ENCODE measurements at places on chromosomes 2 and 18. TPM values are rescaled to one million over a fixed set of nuclear protein-coding genes. Genes with fewer than 3 reads are reported as not detected.

GRCh38 chr18:78692105-78692504 lies 287.5 kb upstream of the SALL3 start:
- H3K27ac ChIP-seq, result no peak overlapping the region
- H3K27me3 ChIP-seq, result no peaks in the 10 kb centered on the region
- DNase-seq, result no peak

DNA sequence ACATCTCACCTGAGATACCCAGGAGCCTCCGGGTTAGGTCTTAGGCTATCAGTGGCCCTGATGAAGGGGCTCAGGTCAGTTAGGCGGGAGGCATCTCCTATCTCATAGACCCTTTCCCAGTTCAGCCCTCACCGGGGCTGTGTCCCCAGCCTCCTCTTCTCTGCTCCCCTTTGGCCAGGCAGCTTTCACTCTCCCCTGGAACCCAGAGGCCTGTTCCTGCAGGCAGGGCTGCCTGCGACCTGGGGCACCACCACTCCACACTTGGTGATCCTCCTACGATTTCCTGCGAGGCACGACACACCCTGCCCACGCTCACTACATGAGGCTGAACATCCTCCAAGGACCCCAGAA lies 51.2 kb downstream of the SFXN5 start:
- no peaks in the 10 kb centered on the region for H3K27me3 ChIP-seq
- DNase-seq, result no peak
- H3K36me3 ChIP-seq, result peaks cover 12% of the 10 kb centered on the region

- H3K36me3 ChIP-seq, result no peaks in the 10 kb centered on the region
- DNase-seq, result no peak
Observed at GRCh38 chr18:49841236-49842217, 28.2 kb upstream of the ACAA2 start.

DNA sequence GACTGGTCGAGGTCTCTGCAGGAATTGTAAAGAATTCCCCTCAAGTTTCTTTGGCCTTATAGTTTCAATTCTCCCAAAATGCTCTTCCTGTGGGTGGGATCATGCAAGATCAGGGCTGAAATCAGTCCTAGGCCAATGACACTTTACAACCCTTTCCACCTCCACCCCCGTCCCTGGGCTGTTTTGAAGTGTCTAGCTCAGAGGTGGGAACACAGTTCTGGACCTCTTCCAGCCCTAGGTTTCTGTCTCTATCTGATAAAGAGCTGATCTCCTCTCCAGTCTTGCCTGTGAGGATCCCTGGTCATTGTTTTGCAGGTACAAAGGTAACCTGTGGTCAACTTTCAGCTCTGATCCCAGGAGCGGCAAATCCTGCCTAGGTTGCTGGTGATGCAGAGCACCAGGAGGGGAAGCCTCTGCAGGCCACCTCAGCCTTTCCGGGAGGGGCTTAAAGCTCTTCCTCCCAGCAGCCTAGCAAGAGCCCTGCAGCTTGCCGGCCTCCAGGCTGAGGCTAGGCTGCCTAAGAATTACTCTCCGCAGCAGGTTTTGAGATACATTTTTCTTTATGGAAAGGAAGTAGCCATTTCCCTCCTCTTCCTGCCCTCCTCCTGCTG lies 69.8 kb upstream of the WIPF1 start:
- no peak overlapping the region for H3K27ac ChIP-seq
- peaks cover 12% of the 10 kb centered on the region for H3K36me3 ChIP-seq
- no peak overlapping the region for H3K4me3 ChIP-seq
- no peaks in the 10 kb centered on the region for H3K27me3 ChIP-seq
- H3K4me1 ChIP-seq, result peaks cover 4% of the 10 kb centered on the region

DNA sequence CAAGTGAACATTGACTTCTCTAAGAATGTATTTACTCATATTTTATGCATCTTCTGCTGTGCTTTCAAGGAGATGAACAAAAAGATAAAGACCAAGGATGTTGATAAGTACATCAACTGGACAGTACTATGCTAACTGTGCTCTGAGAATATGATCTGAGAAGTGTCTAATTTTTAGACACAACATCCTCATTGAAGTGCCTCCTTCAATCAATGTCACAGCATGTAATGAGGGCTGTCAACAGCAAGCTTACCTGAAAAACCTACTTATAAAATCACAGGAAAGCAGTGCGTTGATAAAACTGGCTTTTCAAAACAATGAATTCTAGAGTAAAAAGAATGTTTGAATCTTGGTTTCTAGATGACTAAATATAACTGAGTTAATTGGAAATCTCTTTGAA lies 452.9 kb upstream of the DSEL start:
- H3K4me1 ChIP-seq, result no peaks in the 10 kb centered on the region
- no peaks in the 10 kb centered on the region for H3K36me3 ChIP-seq
- no peaks in the 10 kb centered on the region for H3K27me3 ChIP-seq
- no peak overlapping the region for H3K4me3 ChIP-seq

GRCh38 chr2:68466361-68466777 lies 725 bp downstream of the FBXO48 start:
- H3K4me3 ChIP-seq, result peak overlapping the region; percentile 97
- no peak for DNase-seq
- no peak overlapping the region for H3K27ac ChIP-seq
- H3K36me3 ChIP-seq, result no peaks in the 10 kb centered on the region
- H3K4me1 ChIP-seq, result no peaks in the 10 kb centered on the region
- H3K27me3 ChIP-seq, result no peaks in the 10 kb centered on the region

DNA sequence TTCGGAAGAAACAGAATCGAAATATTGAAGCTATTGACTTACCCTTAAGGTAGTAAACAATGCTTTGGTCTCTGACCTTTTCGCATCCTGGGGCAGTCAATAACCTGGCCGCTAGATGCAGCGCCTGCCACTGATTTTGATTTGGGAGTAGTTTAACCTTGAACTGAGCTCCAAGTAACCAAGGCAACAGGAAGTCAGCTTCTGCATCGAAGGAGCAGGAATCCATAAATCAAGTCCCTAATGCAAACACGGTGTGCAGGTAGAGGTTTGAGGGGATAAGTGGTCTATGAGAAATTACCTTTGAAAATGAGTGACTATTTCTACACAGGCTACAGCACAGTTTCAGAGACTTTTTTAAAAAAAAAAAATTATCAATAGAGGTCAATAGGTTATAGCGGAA lies 353.5 kb downstream of the SETBP1 start:
- no peak for DNase-seq
- no peaks in the 10 kb centered on the region for H3K4me1 ChIP-seq
- no peaks in the 10 kb centered on the region for H3K27me3 ChIP-seq
- no peak overlapping the region for H3K27ac ChIP-seq
- H3K36me3 ChIP-seq, result no peaks in the 10 kb centered on the region

DNA sequence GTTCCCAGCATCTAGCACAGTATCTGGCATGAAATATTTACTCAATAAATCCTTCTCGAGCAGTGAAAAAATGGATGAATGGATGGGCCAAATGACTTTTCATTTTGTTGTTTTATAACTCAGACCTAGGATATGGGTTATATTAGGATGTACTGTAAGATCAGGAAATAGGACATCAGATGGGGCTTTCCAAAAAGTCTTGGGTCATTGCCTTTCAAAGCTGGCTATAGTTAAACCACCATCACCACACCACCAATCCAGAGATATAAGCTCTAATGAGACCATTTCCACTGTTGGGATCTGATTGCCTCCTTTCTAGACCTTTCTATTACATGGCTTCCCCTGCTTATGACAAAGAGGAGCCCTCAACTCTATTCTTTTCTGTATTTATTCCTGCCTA lies 525.0 kb upstream of the TCF4 start:
- H3K4me1 ChIP-seq, result peaks cover 2% of the 10 kb centered on the region
- no peaks in the 10 kb centered on the region for H3K36me3 ChIP-seq
- no peak for DNase-seq
- H3K4me3 ChIP-seq, result no peak overlapping the region
- H3K27me3 ChIP-seq, result peaks cover 2% of the 10 kb centered on the region

DNA sequence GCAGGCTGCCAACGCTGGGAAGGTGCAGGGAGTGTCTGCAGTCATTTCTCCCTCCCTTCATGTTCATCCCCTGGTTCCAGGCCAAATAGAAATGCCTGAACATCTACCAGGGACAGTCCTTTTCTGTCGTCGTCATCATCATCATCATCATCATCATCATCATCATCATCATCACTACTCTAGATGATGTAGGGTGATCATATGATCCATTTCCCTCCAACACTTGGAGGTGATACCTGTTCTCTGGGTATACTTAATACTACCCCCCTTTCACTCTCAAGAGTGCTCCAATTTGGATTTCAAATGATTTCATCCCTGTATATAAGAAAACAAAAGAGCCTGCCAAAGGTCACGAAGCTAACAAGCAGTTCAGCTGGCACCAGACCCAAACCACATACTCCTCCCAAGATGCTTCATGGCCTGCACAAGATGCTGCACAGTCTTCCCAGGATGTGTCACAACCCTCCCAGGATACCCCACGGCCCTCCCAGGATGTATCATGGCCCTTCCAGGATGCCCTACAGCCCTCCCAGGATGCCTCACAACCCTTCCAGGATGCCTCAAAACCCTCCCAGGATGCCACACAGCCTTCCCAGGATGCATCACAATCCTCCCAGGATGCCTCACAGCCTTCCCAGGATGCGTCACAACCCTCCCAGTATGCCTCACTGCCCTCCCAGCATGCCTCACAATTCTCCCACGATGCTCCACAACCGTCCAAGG lies 257.9 kb downstream of the DYSF start:
- no peak overlapping the region for H3K27ac ChIP-seq
- no peaks in the 10 kb centered on the region for H3K36me3 ChIP-seq
- H3K4me3 ChIP-seq, result no peak overlapping the region
- H3K4me1 ChIP-seq, result no peaks in the 10 kb centered on the region
- H3K27me3 ChIP-seq, result no peaks in the 10 kb centered on the region
- no peak for DNase-seq

- no peaks in the 10 kb centered on the region for H3K36me3 ChIP-seq
- no peak overlapping the region for H3K27ac ChIP-seq
- H3K4me1 ChIP-seq, result no peaks in the 10 kb centered on the region
Observed at GRCh38 chr2:31434911-31435310, 20.4 kb upstream of the XDH start.

- DNase-seq, result no peak
- H3K4me3 ChIP-seq, result 0 out of 3 replicates have a peak overlapping the region, but pooled peaks have one; percentile 12
- H3K27ac ChIP-seq, result no peak overlapping the region
- H3K4me1 ChIP-seq, result peaks cover 12% of the 10 kb centered on the region
- H3K27me3 ChIP-seq, result no peaks in the 10 kb centered on the region
Observed at GRCh38 chr18:80107426-80107825, 1.6 kb upstream of the ADNP2 start.

GRCh38 chr2:233838251-233838650 lies 16.1 kb downstream of the HJURP start:
- no peak for DNase-seq
- H3K27me3 ChIP-seq, result no peaks in the 10 kb centered on the region
- H3K4me3 ChIP-seq, result no peak overlapping the region
- no peak overlapping the region for H3K27ac ChIP-seq
- peaks cover 74% of the 10 kb centered on the region for H3K36me3 ChIP-seq

GRCh38 chr2:186058614-186059013 lies 320.0 kb downstream of the FSIP2 start:
- no peaks in the 10 kb centered on the region for H3K36me3 ChIP-seq
- no peak overlapping the region for H3K27ac ChIP-seq
- H3K4me1 ChIP-seq, result no peaks in the 10 kb centered on the region
- DNase-seq, result no peak
- H3K4me3 ChIP-seq, result no peak overlapping the region
- H3K27me3 ChIP-seq, result no peaks in the 10 kb centered on the region

- H3K36me3 ChIP-seq, result peaks cover 2% of the 10 kb centered on the region
- no peak for DNase-seq
- H3K27me3 ChIP-seq, result no peaks in the 10 kb centered on the region
- no peaks in the 10 kb centered on the region for H3K4me1 ChIP-seq
- no peak overlapping the region for H3K4me3 ChIP-seq
Observed at GRCh38 chr2:203225423-203226039, 13.3 kb upstream of the CYP20A1 start.

DNA sequence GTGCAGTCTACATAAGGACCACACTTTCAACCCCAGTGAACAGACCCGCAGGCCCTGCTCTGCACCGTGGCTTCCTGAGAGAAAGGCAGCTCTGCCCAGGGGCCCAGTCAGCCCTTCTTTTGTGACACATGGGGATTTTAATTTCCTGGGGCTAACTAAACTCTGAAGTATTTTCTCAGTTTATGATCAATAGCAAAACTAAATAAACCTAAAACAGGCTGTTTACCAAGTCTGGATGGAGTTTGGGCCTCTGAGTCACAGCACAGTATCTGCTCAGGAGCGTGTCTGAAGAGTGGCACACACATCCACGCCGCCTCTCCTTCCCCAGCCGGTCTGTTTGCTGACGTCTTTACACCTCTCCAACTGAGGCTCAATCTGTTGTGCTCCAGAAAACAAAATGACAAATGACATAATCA lies 72.3 kb downstream of the LDLRAD4 start:
- no peak overlapping the region for H3K4me3 ChIP-seq
- H3K27ac ChIP-seq, result no peak overlapping the region
- no peaks in the 10 kb centered on the region for H3K36me3 ChIP-seq
- no peaks in the 10 kb centered on the region for H3K27me3 ChIP-seq

DNA sequence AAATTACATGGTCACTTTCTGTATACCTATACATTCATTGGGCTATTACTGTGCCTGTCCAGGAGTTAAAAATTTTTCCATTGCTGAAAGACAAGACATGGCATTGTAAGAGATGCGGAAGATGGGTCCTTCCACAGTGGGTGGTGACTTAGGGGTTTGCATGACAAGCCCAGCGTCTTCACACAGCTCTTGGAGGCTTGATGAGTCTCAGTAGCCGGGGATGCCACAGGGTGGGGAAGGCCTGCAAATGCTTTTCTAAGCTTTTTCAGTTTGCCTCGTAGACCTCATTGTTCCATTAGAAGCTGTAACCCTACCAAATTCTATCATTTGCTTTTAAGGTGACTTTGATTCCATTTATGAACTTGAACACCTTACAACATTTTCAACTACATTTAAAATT lies 18.1 kb upstream of the MAPRE3 start:
- no peaks in the 10 kb centered on the region for H3K4me1 ChIP-seq
- DNase-seq, result no peak
- H3K27ac ChIP-seq, result no peak overlapping the region
- H3K27me3 ChIP-seq, result no peaks in the 10 kb centered on the region
- no peak overlapping the region for H3K4me3 ChIP-seq
- H3K36me3 ChIP-seq, result no peaks in the 10 kb centered on the region

DNA sequence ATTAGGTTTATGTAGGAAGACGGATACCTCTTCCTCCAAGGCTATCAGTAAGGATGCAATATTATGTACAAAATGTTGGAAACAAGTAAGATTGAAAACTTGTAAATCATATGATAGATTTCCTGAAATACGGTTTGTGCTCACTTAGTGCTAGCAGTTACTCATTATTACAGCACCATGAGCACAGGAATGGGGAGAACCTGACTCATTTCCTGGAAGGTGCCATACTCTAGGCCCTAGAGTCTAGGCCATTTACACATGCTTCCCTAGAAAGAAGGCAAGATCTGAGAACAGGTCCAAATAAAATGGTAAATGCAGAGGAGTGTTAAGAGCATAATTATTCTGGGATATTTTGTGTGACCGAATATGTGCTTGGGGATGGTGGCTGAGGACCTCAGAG lies 467.7 kb upstream of the CELF4 start:
- no peaks in the 10 kb centered on the region for H3K27me3 ChIP-seq
- H3K4me1 ChIP-seq, result no peaks in the 10 kb centered on the region
- no peaks in the 10 kb centered on the region for H3K36me3 ChIP-seq
- no peak for DNase-seq
- H3K27ac ChIP-seq, result no peak overlapping the region
- no peak overlapping the region for H3K4me3 ChIP-seq

Gene OR6B2
- total RNA-seq, result not detected

Gene UCN
- total RNA-seq, result 1.5 TPM

Gene MARCHF4
- total RNA-seq, result 0.26 TPM

Gene CXCR1
- not detected for total RNA-seq

Gene ZEB2
- total RNA-seq, result 1.2 TPM

Gene TUBA4B
- not detected for total RNA-seq

Gene TDRD15
- not detected for total RNA-seq

Gene TM4SF20
- not detected for total RNA-seq

Gene CDKL4
- not detected for total RNA-seq

Gene SLC11A1
- total RNA-seq, result 0.04 TPM

Gene FOXI3
- 18.3 TPM for total RNA-seq

Gene MAP3K20
- 9.2 TPM for total RNA-seq

Gene SPHKAP
- total RNA-seq, result not detected

Measured in H9 (cell line).